ENCODE measurements at places on chromosomes 3 and 15.
A peak's percentile ranks its signal among the peaks of the same experiment; 100 is the strongest.

GRCh38 chr15:86079508-86080266, at the start of gene AGBL1:
Gene AGBL1, plus strand, starts transcription at chr15:86079871.
- DNase-seq: peak; percentile 63

GRCh38 chr3:194492001-194492400, 5.2 kb upstream of the ATP13A3 start:
- DNase-seq: no peak

GRCh38 chr3:50433954-50434353, 69.5 kb downstream of the CACNA2D2 start:
- DNase-seq: no peak

DNA sequence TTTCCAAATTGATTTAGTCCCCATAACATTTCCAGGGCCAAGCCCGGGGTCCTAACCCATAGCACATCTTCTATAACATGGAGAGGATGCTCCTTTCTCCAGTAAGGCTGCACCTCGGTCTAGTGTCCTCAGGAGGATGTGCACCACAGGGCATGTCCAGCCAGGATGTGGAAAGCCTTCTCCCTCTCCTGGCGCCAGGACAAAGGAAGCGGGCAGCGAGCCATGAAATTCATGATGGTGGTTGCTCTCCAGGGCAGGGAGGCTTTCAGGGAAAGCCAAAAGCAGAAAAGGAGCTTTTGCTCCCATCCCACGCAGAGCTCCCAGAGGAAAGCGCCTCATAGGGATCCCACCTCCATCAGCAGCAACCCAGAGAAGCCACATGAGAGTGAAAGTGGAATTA, 220.0 kb downstream of the ADAMTSL3 start:
- no peak for DNase-seq

- peak; percentile 55 for DNase-seq
These were observed at the start of gene ROBO1 for GRCh38 chr3:79767905-79768267. Gene ROBO1, minus strand, starts transcription at chr3:79767998.

DNA sequence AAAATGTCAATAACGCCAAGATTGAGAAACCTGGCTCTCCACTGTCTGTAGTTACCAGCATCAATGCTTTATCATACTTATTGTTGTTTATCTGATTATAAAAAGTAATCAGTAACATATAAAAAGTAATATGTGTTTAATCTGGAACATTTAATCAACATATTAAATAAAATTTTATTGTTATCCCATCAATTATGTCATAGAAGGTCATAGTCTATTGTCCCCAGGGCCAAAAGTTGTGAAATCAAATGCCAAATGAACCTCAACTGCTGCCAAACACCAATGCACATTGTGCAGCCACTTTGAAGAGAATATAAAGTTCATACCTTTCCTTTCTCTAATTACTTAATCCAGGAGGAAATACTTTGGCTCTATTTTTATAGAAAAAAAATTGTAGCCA, 106.6 kb downstream of the EOMES start:
- DNase-seq: no peak

DNA sequence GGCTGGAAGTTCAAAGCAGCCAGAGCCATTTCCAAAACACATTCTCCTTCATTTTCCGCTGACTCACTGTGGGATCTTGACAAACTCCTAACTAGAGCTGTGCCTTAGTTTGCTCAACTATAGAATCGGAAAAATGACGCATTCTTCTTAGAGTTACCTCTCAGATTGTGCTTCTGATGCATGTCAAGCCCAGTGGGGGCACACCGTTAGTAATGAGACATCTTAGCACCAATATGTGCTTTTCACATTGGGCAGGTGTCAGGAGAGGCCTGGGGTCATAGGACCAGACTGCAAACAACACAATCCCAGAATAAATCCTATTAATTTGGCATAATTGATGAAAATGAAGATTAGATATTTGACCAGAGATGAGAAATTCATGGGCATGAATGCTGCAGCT, 71.3 kb upstream of the UBE3A start:
- no peak for DNase-seq

DNA sequence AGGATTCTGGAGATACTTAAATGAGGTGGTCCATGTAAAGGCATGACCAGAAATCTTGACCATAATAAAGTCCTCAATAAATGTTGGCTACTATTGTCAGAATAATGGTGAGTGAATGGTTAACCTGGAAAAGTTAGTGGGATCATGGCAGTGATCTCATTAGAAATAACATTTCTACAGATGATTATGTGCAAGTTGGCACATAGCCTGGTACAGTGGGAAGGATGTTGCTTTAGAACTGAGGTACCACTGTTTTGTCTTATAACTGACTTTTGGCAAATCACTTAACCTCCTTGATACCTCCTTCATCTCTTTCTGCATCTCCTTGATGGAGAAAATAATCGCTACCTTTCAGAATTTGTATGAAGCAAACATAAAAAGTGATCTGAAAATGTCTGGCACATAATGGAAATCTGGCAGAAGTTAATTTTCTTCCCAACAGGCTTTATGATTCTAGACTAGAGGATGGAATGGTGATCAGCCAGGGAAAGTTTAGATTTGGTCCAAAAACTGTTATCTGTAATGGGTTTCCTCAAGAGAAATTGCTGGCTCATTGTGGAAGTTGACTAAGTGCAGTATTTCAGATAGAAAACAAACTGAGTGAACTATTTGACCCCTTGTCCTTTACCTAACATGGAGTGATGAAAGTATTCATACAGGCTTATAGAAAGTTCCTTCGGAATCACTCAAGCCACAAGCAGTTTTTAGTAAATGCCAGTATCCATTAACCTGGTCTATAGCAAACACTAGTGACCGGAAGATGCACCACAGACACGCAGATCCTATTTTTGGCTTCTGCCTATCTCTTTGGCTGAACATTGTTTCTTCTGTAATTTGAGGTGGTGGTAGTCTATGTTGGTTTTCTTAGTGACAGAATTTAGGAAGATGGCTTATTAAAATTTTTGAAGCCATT, 449.6 kb upstream of the TGFBR2 start:
- DNase-seq: no peak

GRCh38 chr15:92421976-92422375, 28.3 kb downstream of the ST8SIA2 start:
- no peak for DNase-seq

- DNase-seq: no peak
These were observed 195.0 kb downstream of the RBMS3 start for GRCh38 chr3:29475854-29476253.

- peak; percentile 57 for DNase-seq
These were observed 642 bp downstream of the SCAP start for GRCh38 chr3:47475029-47475569.

DNA sequence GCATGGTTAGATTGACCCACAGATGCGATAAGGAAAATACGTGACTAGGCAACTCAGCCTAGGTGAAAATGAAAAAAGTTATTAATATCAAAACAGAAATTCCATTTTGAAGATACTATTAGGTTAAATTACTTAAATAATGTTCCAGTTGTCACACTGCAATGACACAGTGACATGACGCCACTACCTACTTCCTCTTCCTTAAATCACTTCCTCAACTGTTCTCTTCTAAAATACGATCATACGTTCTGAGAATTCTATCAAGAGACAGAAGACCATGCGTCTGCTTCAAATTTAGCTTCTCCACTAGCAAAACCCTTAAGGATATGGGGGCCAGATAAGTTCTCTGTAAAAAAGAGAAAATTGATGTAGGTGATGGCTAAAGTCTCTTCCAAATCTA, 18.2 kb downstream of the CMTM6 start:
- no peak for DNase-seq

GRCh38 chr3:127820826-127821313, 1.4 kb downstream of the MGLL start:
- no peak for DNase-seq

DNA sequence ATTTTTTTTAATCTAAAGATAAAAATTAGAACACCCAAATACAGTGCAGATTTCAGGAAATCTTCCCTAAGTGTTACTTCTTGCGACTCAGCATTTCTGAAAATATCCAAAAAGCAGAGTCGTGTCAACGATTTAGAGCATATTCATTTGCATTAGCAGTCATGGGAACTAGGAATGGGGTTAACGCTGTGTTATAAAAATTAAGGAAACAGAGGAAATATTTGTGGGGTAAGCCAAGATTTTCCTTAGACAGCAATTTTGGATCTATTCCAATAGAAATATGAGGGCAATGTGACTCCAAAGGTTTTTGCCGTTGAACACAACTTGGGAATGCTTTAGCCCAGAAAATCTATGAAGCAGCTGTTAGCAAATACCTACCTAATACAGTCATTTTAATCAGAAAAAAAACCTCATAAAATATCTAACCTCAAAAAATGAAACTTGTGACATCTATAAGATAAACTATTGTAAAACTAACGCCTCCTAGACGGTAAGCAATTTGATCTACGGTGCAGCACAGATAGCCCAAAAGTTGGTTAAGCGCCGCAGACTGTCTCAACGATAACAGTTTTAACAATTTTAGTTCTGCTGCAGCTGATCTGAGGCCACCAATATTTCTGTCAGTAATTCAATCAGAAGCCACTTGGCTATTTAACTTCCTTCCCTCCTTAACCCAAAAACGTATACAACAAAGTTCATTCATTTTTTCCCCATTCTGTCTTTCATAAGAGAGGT, 5.8 kb upstream of the ATP11B start:
- no peak for DNase-seq

DNA sequence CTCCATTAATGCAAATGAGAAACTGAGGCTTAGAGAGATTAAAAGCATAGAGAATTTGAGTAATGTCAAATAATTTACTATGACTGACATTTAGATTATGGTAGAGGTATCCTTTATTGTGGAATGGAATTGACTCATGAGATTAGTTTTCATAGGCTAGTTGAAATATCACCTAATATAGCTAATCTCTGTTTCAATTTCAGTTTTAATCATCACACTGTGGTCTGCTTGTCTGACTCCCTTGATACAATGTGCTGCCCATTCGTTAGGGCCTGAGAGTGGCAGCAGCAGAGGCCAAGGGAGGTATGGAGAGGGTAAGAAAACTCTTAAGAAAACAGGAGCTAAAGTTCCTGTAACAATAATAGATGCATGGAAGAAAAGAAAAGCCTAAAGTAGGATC, 13.2 kb upstream of the ZBTB20 start:
- DNase-seq: no peak

DNA sequence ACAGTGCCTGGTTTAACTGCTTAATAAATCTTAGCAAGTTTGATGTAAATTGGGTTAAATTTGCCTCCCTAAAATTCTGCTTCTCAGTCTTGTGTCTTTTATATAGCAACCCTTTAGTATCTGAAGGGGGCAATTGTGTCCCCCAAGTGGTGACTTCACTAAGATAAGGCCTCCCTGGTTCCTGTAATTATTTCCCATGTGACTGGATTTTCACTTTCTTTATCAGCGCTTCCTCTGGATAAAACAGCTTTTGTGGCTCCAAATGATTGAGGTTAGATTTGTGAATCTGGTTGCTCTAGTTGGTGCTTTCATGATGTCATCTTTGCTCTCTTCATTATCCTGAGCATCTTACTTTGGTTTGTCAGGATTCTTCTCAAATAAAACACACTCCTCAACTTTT, 334.3 kb upstream of the CTDSPL start:
- no peak for DNase-seq

- no peak for DNase-seq
These were observed 249.7 kb downstream of the PTPRG start for GRCh38 chr3:61810953-61811497.
